Activated CD8-positive, alpha-beta memory T cell treated with anti-CD3 and anti-CD28 coated beads for 1 hour (primary cell): ENCODE measurements at places on chromosomes 16 and 17.

GRCh38 chr16:16107839-16108238, 115.5 kb downstream of the ABCC6 start:
- no peak for DNase-seq

DNA sequence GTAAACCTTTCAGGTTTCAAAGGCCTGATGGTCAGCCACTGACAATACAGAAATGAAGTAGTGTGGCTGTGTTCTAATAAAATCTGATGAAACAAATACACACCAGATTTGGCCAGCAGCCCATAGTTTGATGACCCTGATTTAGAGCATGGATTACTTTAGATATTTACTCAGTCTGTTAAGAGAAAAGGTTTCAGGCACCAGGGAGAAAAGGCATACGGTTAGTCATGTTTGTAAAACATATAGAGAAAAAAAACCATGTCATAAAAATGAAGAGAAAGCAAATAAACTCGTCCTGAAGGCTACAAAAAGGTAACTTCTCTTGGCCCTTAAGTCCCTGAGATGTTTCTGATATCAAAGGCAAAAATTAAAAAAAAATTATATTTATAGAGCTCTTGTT, 112.1 kb downstream of the ADAMTS18 start:
- no peak for DNase-seq

DNA sequence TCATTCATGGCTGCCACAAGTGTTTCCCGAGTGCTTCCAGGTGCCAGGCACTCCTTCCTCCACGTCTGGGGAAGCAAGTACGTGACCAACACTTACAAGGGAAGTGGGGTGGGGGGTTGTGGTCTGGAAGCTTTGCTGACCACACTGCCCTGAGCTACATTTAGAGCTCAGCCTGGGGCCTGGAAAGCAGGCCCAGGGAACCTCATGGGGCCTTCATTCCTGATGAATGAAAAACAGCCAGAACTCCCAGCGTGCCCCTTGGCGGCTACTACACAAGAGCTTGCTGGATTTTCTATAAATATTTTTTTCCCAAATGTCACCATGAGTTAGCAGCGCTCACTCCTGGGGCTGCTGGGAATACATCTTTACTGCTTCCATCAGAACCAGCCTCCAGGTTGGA, 73.3 kb downstream of the ABCC12 start:
- DNase-seq, result no peak

DNA sequence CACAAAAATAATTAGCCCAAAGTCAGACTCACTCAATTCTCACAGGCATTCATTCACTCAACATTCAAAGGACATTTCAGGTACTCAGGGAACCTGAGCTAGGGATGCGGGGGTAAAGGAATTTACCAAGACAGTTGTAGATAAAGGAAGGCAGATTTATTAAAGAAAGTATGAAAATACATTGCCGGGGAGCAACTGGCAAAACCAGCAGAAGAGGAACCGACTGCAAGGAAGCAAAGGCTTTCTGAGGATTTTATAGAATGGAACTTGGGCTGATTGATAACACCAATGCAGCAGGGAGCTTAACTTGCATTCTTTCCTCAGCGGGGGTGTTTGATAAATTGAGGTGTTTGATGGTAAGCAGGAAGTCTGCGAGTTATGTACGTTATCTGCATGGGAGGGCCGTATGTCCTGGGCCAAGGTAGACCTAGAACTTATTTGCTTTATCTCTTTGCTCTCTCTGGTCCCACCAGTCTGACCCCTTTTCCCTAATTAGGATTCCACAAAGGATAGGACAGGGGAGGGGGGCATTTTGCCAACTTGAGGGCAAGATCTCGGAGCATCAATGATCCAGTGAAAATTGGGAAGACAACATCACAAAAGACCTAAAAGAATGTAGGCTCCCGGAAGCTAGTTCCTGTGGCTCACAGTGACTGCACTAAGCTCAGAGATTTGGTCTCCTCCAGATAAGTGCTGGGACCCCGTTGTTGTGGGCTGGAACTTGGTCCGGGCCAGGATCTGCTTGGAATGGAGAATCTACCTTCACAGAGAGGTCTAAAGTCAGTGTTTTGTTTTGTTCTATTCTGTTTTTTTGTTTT, 5.8 kb upstream of the MT3 start:
- no peak for DNase-seq

GRCh38 chr16:54542805-54543505, 256.4 kb upstream of the IRX3 start:
- no peak for DNase-seq

- DNase-seq, result no peak
Observed at GRCh38 chr17:62902531-62903220, 63.4 kb upstream of the TANC2 start.

DNA sequence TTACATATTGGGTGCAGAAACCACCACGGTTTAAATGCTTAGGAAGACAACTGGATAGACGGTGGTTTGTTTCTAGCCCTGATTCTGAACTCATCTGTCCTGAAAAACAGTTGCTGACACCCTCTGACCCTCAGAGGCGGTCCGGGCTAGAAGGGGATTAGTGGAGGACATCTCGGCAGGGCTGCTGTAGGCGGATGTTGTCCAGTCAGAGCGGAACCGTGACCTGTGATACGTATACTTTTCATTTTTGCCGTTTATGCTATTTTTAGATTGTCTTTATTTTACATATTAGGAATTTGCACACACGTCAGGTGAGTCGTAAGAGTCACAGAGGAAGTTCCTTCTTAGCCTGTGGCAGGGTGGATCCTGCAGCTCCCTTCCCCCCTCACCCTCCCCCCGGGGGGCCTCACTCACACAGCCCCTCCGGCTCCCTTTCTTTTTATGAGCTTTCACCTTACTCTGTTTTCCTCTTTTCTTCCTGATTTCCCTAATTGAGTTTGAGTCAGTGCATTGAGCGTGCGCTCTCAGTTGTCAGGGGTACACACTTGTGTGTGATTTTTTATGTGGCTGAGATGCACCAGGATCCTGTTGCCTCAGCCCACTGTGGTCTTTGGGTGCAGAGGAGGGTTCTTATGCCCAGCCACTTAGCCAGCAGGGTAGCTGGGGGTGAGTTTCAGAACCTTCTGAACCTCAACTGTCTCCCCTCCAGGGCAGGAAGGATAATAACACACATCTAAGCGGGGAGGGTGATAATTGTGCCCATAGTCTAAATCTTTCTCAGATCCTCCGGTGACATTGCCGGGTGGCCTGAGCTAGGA, 211.1 kb upstream of the CHMP6 start:
- no peak for DNase-seq

DNA sequence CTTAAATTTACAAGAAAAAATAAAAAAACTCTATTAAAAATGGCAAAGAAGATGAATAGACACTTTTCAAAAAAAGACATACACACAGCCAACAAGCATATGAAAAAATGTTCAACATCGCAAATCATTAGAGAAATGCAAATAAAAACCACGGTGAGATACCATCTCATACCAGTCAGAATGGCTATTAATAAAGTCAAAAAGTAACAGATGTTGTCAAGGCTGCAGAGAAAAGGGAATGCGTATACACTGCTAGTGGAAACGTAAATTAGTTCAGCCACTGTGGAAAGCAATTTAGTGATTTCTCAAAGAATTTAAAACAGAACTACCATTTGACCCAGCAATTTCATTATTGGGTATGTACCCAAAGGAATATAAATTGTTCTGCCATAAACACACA, 31.4 kb downstream of the CAPNS2 start:
- DNase-seq, result no peak

GRCh38 chr17:49227436-49228261, 2.9 kb downstream of the PHOSPHO1 start:
- peak; percentile 52 for DNase-seq

GRCh38 chr16:17416461-17417311, 54.1 kb downstream of the XYLT1 start:
- DNase-seq, result peak; percentile 11

DNA sequence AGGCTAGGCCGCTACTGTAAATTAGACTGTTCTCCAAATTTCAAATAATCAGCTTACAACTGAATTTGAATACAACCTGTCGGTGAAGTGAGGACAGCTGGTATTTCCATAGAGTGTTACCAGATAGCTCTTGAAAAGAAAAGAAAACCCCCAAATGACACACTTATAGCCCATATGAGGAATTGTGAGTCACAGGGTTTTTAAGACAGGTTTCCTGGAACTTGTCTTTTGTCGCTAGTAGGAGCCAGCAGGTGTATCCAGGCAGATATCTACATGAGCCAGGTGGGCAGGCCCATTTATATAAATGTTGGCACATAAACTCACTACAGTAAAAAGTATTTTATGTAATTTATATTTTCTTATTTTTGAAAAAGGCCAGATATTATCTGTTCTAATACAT, 24.0 kb downstream of the TNRC6A start:
- DNase-seq, result no peak

GRCh38 chr17:66466106-66466820, 163.8 kb downstream of the PRKCA start:
- DNase-seq, result no peak

- no peak for DNase-seq
Observed at GRCh38 chr17:68228817-68229570, 18.8 kb upstream of the AMZ2 start.

- no peak for DNase-seq
Observed at GRCh38 chr17:81832608-81833159, 407 bp downstream of the MCRIP1 start.

GRCh38 chr16:50819706-50820105, 77.8 kb downstream of the CYLD start:
- no peak for DNase-seq

GRCh38 chr16:14444979-14445810, 184.9 kb downstream of the PARN start:
- no peak for DNase-seq

DNA sequence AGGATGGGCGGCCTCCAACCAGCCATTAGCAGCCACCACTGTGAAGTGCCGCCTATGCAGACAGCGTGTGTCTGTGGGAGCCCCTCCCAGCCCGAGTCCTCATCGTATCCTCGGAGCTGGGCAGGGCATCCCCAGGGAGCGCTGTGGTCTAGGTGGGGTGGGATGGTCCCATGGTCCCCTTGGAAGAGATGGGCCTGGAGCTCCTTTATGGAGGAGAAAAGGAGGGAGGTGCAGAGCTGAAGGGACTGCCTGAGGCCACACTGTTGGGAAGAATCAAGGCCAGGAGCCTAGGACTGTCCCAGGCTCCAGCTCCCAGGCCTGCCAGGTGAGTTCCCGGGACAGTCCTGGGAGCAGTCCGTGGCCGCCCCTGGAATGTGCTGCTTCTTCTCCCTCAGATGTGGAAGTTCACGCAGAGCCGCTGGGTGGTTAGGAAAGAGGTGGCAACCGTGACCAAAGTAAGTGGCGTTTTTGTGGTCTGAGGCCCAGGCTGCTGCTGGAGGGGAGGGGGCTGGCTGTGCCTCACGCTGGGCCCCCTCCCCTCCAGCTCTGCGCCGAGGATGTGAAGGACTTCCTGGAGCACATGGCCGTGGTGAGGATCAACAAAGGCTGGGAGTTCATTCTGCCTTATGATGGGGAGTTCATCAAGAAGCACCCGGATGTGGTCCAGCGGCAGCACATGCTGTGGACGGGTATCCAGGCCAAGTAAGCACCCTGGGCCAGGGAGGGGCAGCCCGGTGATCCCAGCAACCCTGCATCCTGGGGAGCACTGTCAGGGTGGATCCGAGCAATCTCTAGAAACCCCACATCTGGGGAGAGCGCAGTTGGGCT, 27.0 kb downstream of the POLR3E start:
- DNase-seq, result no peak

DNA sequence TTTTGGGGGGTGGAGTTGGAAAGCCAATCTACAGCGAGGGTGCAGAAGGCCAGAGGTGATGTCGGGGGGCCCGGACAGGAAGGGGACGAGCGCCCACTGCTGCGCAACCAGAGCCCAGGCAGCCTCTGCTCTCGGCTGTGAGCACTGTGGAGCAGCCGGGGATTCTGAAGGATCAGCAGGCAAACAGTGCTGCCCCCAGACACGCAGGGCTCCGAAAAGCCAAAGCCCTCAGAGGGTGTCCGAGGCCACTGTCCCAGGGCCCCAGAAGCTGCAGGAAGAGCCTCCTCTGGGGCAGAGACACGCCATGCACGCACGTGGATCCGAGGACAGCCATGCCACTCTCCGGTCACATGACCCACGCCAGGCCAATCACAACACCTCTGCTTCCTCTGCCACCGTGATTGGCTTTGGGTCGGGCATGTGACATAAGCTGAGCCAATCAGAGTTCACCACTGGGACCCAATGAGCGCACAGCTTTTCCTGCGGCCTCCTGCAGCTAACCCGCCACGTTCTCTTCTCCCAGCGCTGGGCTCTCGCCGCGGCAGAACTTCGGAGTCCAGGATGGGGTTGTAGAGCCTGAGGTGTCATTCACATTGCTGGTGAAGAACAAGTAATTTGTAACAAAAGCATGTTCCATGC, 40.7 kb downstream of the ACTG1 start:
- DNase-seq, result no peak

- peak; percentile 67 for DNase-seq
Observed at GRCh38 chr16:89556750-89557689, 3.5 kb upstream of the RPL13 start.

- DNase-seq, result no peak
Observed at GRCh38 chr17:38900978-38901656, 24.3 kb upstream of the LASP1NB start.

DNA sequence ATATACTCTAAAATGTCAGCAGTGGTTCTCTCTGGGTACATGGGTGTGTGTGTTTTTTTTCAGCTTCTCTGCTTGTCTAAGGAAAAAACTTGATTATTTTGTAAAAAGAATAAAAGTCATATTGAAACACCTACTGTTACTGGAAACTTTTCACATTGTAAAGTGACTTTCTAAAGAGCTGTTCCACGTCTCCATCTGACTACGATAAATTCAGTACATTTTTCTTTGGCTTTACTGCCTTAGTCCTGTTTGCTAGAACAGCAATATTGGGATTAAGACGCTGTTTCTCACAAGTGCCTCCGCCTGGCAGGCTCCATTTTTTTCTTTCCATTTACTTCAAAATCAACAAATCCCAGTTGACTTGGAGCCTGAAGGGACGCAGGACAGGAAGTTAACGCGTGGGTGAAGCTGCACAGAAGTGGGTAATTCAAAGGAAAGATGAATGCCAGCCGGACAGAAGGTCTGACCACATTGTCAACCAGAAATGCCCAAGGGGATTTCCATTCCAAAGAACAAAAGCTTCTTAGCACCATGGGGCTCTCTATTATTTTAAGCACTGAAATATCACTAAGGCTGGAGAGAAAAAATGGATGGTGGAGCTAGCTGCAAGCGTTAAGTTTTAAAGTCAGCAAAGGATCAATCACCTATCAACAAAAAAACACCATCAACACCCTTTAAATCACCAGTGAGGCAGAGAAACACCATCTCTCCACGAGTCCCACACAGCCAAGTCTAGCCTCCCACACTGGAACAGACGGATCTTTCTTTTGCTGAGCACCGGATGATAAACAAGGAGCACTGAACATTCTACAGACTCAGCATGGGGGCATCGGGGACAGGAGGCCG, 8.4 kb downstream of the GLOD4 start:
- DNase-seq, result no peak

GRCh38 chr16:17367923-17368322, 102.8 kb downstream of the XYLT1 start:
- no peak for DNase-seq
